Cerebellar nuclear complex (tissue), 1 donor: ENCODE measurements at places on chromosomes 12 and 14.

GRCh38 chr12:30970559-30971197 is 44.1 kb downstream of the TSPAN11 start:
- no peak for DNase-seq

DNA sequence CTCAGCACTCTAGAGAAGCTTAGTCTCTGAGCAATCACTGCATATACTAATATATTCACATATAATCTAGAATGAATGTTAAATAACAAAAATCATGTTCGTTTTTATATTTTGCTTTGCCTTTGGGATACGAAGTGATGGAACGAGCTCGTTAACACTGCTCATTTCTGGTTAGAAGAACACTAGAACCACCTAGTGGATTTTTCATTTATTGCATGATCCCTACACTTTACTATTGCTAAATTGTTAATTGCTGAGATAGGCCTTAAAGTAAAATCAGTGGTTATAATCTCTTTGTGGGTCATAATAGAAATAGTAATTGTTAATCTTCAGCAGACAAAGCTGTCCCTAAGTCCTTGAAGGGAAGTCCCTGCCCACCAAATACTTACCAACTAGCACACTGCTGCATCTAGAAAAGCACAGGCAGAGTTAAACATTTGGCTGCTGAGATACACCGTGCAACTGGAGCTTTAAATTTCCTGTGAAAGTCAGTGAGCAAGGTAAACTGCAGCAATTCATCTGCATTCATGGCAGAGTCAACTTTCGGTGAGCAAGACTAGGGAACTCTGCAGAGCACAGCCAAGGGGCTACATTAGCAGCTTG is 353.7 kb downstream of the APAF1 start:
- no peak for DNase-seq

DNA sequence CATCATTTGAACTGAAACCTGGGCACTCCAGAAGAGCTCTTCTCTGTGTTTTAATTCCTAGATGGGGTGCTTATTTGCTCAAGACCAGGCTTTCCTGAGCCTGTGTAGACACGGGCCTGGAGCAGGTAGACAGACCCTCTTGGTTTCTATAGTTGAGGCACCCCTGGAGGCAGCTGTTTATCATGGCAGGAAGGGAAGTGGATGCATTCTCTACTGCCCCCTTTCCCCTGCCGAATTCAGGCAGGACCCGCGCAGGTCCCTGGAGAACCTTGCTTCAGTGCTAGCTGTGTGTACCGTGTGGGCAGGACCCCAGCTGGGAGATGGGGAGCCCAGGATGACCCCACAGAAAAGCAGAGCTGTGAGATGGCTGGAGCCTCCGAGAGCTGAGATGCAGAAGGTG is 6.0 kb downstream of the CACNA1C start:
- no peak for DNase-seq

DNA sequence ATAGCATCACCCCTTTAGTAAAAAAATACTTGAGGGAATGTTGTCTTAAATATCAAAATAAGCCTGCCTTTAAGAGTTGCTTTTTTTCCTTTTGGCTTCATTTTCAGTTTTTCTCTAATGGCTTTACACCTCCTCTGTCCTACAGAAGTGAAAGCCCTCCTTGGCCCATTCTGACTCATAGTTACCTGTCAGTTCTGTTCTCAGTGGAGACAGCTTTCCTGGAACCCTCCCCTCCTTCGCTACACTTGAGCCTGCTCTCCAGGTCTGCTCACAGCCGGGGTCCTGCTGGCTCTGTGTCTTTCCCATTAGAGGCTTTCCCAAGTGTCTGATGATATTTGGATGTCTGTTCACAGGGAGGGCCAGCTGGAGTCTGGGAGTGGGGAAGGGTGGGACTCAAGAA is 84.0 kb downstream of the PELI2 start:
- no peak for DNase-seq

DNA sequence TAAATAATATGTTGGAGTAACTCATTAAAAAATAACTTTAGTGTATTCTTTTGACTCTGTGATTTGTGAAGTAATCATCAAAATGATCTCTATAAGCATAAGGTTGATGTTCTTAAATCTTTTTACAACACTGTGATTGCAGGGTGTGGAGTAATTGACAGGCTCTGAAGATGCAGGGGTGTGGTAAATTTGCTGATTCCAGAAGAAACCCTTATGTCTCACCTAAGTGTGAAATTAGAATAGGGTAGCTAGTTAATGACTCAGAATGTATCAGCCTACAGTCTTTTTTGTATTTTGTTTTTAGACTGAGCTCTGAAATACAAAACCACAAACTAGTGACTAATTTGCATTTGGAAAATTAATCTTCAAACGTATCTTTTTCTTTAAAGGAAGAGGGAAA is 5.9 kb downstream of the PRPF39 start:
- no peak for DNase-seq

DNA sequence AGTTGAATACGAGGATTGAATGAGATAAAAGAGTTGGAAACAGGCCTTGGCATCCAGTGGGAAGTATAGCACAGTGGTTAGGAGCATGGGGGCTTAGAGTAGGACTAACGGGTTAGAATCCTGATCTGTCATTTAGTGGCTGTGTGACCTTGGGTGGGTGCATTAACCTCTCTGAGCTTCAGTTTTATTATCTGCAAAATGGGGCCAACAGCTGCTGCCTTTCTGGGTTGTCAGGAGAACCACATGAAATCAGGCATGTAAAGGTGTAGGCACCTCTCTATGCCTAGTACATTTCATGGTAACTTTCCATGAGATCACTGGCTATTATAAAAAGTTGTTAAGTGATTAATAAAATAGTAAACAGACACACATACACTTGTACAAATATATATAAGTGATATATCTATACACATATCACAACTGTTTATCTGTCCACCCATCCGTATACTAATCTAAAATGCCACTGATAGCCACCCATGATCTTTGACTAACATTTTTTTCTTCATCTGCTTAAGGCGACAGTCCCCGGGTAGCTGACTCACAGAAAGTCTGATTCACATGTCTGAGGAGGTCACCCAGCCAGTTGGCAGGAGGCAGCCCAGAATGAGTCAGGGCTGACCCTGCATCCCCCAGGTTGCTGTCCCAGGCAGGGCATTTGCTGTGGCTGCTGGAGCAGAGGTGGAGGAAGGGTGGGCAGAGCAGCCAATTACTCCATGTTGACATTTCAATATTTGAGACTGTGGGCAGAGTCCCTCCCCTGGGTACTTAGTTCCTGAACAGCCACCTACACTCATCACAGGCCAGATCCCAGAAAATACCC is 125.6 kb upstream of the NOS1 start:
- DNase-seq: no peak

GRCh38 chr14:75939200-75939599 is 42.6 kb downstream of the TGFB3 start:
- no peak for DNase-seq

- DNase-seq: no peak
Observed at GRCh38 chr14:55370883-55371455, 40.7 kb downstream of the ATG14 start.

- DNase-seq: no peak
Observed at GRCh38 chr12:57869927-57870318, 23.4 kb upstream of the CTDSP2 start.

DNA sequence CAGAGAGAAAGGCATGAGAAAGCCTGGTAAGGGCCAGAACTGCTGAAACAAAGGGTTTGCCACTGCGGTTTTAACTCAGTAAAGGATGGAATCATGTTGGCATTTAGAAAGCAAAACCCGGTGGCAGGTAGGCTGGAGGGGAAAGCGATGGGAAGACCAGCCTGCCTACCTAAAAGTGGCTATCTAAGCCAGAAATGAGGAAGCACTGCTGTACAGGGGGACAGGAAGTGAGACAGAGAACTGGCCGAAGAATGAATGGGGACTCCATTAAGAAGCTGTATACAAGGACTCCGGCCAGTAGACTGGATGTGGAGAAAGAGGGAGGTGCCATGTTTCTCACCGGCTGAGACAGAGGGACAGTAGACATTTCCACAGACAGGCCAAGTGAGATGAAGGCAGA is 48.2 kb downstream of the PPM1H start:
- no peak for DNase-seq

GRCh38 chr12:168763-169525 is 45.0 kb downstream of the SLC6A12 start:
- no peak for DNase-seq

- DNase-seq: no peak
Observed at GRCh38 chr12:132429602-132429945, 60.4 kb upstream of the FBRSL1 start.

DNA sequence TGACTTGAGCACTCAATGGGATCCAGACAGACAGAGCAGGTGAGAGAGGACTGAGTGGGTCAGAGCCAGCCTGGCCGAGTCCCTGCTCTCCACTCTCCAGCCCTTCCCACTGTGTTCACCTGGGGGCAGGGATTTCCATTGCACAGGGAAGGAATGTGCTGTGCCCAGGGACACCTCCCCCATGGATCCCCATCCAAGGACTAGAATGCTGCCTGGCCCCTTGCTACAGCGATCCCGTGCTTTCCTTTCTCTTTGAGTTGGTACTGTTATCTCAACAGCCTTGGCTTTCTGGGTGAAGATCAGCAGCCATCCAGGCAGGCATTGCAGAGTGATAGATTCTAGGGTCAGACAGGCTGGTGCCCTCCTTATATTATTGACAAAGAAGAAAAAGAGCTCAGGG is 60.3 kb upstream of the DLK1 start:
- no peak for DNase-seq

DNA sequence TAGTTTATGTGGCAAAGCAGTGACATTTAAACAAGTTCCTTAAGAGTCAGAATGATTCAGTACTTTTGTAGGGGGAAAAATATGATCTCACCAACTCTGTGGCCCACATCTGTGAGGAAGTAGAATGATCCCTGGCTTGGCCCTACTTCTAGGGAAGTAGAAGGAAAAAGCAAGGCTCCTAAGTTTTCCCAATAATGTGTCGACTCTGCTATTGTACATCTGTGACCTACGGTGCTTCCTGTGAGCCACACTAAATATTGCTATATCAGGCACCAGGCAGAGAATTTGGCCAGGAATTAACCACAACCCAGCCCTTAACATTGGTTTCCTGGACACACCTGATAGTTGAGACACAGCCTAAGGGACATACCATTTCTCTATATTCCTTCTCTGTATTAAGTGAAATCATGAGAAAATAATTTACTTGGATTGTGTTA is 9.3 kb upstream of the NID2 start:
- DNase-seq: no peak

- no peak for DNase-seq
Observed at GRCh38 chr14:23137192-23137812, 18.2 kb upstream of the CEBPE start.

DNA sequence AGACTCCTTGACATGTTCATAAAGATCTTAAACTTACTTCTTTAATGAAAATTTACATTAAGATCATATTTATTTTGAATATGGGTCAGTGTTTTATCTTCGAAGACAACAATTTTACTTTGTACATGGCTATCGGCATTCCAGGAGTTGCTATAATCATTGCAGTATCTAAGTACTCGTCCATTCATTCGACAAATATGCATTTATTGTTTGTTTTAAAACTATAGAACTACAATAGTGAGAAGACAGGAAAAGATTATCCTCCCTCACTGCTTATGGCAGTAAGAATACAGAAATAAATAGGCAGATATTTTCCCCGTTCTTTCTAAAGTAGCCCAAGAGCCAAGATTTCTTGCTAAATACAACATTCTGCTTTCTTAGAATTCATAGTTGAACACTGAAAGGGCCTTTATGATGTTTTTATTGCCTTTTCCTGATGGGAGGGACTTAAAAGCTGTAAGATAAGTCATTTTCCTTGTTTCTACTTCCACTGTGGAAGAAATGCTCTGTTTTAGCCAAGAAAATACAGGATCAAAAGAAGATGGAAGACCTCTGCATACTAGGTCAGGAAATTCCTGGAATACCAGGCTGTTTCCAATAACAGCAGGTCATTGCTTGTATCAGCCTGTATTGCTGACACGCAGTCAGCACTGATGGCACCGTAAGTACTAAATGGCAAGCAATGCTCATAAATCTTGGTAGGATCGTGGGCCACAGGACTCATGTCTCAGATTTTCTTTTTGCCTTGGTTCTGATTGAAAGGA is 521.0 kb upstream of the ATP2B1 start:
- no peak for DNase-seq

- DNase-seq: no peak
Observed at GRCh38 chr12:94595152-94595551, 55.2 kb downstream of the TMCC3 start.
